Tibial nerve (tissue), 4 donors: ENCODE measurements at places on chromosomes 11 and 22.
A peak's percentile ranks its signal among the peaks of the same experiment; 100 is the strongest.

DNA sequence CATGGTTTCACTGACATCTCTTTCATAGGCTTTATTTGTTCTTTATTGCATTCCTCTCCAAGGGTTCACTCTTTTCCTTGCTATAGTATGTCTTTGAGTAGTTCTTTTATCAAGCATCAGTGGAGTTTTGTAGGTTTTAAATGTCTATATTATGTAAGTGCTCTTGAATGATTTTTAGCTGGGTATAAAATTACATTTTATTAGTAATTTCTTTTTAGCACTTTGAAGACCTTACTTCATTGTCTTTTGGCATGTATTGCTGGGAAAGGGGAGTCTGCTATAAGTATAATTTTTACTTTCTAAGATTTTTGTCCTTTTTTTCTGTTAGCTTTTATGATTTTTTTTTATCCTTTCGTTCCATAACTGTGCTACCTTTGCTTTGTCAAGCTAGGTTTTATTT, 25.5 kb upstream of the CAT start:
- DNase-seq, result no peak

GRCh38 chr11:130300567-130300966, 14.2 kb downstream of the ZBTB44 start:
- DNase-seq, result no peak

GRCh38 chr11:65204646-65205601, 23.2 kb downstream of the CAPN1 start:
- no peak for DNase-seq

DNA sequence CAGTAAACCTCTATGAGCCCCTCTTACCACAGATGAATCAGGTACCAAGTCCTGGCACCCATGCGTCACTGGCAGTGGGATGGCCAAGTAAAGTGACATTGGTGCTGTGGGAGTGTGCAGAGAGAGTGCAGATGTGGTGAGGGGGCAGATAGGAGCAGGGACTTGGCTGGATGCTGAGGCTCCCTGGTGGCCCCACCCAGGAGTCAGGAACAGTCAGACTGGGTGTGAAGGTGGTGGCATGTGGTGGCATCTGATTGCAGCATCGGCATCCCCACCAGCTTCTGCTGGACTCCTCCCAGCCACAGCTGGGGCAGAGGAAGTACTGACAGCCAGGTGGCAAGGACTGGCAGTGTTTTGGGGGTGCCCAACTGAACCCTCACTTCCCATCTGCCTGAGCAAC, 11.4 kb downstream of the DGAT2 start:
- no peak for DNase-seq

- no peak for DNase-seq
Observed at GRCh38 chr11:19350160-19350559, 109.4 kb upstream of the E2F8 start.

DNA sequence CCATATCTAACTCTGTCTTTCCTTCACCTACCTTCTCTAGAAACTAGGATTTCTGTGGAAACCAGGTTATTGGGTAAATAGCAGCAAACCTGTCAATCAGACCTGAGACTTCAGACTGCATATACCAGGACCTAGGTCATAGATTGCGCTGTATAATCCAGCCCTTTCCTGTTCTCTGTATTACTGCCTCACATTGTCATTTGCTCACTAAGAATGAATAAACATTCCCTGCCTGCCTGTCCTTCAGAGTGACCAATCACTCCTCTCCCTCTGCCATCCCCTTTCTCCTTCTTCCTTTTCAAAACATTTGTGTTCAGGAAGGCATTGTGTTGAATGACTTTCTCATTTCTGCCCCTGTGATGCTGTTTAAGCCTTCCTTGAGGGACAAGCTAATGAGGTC, 14.1 kb upstream of the FZD4 start:
- DNase-seq, result no peak

- no peak for DNase-seq
Observed at GRCh38 chr11:28874706-28875105, 766.5 kb downstream of the METTL15 start.

DNA sequence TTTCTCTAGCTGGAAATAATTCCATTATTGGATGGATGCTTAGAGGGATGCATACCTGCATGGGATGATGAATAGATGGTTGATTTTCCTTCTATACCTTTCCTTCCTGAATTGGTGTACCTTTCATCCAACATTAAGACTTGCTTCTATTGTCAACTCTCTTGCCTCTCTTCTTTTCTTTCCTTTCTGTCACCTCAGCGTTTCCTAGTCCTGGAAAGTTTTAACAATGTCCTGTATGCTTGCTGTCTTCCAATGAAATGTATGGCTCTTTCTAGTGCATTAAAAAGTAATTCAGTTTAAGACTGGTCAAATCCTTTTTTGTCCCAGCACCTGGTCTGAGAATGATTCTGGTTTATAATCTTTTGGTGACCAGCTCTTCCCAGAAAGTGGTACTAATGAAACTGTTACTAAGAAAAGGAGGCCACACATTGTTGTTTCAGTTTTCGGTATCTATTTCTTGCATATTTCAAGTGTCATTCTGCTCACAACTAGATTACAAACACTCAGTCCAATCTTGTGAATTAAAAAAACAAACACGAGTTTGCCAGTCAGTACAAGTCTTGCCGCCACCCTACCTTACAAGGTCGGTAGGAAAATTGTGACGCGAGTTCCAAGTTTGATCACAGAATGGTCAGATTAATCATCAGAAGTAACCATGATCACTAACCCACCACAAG, 8.0 kb downstream of the POU2AF1 start:
- no peak for DNase-seq

DNA sequence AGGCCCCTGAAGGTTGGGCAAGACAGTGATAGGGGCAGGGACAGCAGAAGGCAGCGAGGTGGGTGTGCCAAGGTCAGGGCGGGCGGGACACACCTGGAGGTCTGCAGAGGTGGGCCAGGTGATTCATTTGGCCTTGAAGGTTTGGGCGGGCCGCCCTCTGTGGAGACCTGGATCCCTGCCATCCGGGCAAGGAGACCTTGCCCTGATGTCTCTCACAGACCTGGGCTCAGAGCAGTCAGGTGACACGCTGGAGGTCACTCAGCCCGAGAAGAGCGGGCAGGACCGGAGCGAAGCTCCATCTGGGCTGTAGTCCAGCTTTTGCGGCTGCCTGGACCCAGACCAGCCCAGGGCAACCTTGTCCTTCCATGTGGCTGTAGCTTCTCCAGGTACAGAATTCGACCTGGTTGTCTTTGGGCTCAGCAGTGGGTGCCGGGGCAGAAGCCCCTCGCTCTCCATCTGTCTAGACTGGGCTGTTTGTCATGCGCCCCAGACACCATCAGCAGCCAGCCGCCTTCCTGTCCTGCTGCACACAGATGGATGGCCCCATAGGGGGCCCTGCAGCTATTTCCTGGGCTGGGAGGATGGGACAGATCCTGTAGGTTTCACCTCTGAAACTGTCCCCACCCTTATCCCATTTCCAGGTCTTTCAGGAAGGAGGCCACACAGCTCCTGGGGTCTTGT, 3.1 kb downstream of the MRGPRG start:
- peak; percentile 9 for DNase-seq

DNA sequence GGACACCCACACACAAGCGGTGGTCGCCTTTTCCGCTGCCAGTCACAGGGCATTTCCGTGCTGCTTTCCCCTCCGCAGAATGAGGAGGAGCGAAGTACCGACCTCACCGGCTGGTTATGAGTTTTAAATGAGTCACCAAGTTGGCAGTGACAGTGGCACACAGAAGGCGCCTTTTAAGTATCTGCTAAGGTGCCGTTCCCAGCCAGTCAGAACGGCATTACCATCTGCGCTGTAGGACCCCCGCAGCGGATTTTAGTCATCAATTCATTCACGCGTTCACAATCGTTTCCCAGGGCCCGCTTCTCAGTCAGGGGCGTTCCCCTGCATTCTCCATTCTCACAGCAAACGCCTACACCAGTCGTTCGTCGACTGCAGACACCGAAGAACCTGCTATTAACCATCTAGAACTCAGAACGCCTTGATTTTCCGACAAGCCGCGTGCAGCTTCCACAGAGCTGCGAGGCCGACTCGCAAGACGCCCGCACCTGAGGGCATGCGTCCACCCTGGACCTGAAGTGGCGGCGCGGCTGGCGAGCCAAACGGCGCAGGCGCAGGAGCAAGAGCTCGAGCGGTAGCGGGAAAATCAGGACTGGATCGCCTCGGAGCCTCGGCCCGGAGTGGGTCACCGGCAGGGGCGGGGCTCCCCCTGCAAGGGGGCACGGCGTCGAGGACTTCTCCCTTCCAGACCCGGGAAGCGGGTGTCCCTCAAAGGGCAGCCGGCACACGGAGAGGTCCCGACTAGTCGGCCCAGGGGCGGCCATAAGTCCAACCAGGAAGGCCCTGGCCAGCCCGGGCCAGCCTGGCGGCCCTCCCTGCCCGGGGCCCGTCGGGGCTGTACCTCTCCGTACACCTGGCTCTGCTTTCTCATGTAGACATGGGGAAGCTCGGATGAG, 642 bp downstream of the CYP2R1 start:
- DNase-seq, result peak; percentile 65
